Cerebellar nuclear complex (tissue), 1 donor: ENCODE measurements at places on chromosomes 1 and 21.
A peak's percentile ranks its signal among the peaks of the same experiment; 100 is the strongest.

DNA sequence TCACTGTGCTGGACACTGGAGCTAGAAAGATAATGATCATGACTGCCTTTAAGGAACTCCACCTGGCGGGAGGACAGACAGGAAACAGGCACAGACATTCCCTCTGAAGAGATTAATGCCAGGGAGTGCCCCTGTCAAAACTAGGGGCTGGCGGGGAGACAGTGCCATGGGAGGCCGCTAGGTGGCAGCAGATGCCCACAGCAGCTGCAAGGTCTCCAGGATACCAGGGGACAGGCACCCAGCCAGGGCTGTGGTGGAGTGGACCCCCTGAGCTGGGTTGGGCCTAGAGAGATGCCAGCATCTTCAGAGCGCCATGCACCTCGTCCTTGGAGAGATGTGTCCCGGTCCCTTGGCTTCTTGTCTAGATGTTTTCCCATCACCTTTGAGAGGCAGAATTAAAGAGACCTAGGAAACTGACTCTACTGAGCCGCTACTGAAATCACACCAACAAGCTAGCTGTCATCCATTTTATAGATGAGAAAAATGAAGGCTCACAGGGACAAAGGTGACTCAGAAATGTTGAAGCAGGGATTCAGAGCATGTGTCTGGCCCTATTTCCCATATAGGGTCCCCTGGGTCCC, 3.6 kb downstream of the REN start:
- DNase-seq = peak; percentile 19

DNA sequence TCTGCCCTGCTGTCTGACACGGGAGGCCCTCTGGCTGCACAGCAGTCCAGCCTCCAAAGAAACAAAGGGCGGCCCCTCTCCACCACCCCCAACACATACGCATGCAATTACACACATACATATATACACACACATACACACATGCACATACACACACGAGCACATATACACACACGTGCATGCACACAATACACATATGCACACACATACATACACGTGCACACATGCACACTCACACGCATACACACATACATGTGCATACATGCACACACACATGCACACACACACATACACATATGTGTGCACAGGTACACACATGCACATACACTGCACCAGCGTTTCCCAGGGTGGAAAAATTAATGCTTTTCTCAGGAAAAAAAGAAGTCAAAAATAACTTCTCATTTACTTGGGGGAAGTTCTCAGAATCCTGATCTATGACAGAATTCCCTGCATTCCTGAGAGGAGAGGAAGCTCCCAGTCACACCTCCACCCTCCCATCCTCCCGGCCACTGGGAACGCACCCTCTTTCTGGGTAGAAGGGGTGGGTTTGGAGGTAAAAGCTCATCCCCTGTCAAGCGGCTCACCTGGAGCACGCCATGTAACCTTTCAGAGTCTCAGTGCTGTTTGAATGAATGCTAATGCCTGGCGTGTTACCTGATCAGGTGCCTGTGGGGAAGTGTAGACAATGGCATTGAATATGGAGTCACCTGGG, 33.1 kb upstream of the KLHDC7A start:
- DNase-seq = no peak

DNA sequence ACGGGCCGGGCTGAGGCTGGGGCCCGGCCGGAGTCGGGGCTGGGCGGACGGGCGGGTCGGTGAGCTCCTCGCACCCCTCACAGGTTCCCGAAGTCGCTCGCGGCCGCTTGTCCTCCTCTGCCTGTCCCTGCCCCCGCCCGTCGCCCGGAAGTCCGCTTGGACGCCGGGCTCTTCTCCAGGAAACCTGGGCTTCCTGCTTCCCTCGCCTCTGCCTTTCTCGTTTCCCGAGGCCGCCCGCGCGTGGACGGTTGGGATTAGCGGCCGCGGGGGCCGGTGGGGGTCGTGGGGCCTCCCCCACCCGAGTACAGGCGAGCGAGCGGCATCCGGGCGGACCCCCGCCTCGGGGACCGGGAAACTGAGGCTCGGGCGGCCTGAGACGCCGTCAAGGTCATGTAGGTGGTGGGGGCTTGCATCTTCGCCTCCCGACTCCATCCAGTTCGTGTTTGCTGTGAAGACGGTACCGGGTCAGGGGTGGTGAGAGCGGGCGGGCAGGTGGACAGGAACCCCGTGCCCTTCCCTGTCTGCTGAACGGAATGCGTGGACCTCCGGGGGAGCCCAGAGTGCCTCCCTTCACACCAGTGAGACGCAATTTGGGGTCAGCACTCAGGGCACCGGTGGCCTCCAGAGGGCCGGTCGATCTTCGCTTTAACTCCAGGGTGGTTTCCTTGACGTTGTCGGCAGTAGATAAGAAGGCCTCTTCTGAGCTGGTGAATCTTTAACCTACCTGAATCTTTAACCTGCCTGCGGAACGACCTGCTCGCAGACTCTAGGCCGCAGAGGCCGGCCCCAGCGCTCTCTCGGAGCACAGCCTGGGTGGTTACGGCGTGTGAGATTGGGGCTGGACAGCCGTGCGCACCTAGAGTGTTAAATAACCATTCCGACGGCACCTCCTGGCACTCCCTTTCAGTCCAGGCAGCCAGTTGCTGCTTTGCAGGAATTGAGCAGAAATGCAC, 686 bp downstream of the ARF1 start:
- no peak for DNase-seq

DNA sequence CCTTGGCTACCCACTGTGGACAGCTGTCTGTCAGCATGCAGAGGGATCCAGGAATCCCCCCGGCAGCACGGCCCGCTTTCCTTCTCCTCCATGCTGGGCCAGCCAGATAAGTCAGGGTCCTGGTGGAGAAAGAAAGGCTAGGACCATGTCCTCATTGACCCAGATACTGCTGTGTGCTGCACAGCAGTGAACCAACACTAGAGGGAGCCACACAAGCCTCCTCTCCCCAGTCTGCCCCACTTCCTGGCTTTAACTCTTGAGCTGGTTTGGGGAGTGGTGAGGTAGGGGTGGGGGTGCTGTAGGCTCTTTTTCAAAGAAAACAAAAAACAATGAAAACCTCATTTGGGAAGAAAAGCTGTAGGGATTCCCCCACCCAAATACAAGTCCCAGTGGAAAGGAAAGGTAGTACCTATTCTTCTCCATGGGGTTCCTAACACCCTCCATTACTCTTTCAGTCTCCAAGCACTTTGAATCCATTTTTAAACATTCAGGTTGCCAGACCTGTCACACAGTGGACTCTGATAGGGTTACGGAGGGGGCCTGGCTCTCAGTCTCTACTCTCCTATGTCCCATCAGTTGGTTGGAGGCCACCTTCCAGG, 84.9 kb upstream of the CD1D start:
- no peak for DNase-seq

- no peak for DNase-seq
Measured at GRCh38 chr1:242081446-242081845, 82.5 kb upstream of the MAP1LC3C start.

- DNase-seq = no peak
Measured at GRCh38 chr1:87140831-87141540, 187.7 kb upstream of the LMO4 start.

DNA sequence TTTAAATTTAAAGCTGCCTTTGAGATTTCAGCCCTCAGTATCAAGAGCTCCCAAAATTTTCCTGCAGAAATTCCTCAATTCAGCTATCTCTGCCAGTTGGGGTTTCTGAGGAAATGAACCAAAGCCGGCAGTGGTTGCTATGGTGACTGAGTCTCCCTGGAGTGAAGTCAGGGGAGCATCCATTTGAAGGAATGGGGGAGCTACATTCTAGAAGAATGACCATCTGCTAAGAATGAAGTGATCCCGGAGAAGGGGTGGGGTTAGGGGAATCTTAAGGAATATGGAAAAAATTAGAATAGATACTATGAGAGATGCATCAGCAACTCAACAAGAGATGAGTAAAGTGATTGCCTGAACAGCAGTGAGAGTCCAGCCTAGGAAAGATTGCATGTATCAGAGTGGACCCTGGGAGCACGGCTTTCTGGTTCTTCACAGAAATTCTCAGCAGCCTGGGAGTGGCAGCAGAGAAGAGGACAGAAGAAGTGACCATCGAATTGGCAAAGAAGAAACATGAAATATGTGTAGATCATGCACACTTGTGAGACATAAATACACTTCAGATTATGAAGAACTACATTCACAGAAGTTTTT, 94.7 kb downstream of the CHD1L start:
- no peak for DNase-seq
